CD4-positive, alpha-beta memory T cell (primary cell): ENCODE measurements at places on chromosomes 11 and 22. TPM values are rescaled to one million over a fixed set of nuclear protein-coding genes. Genes with fewer than 3 reads are reported as not detected.

DNA sequence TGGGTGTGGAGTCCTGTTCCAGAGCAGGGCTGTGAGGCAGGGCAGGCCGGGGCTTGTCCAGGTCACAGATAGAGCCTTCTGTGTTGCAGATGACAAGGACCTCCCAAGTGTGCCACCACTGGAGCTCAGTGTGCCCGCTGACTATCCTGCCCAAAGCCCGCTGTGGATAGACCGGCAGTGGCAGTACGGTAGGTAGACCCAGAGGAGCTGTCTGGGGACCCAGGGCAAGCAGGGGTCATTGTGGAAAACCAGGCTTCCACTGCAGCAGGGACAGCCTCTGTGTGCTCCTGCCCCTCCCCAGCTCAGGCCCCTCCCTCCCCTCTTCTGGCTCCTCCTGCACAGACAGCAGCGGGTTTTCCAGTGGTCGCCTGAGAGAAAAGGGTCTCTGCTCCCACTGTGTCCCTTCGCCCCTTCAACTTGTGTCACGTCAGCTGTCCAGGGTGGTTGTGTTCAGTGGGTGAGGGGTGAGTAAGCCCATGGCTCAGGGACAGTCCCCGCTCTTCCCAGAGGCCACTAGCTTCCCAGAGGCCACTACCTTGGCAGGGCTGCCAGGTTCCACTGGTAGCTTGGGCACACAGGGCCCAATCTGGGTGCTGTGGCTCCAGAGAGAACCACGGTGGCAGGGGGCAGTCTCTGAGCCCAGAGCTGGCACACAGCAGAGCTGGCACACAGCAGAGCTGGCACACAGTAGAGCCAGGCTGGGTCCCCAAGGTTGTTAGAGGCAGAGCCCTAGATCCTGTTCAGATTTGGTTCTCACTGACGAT is 78.4 kb downstream of the MED15 start:
- DNase-seq, result no peak

DNA sequence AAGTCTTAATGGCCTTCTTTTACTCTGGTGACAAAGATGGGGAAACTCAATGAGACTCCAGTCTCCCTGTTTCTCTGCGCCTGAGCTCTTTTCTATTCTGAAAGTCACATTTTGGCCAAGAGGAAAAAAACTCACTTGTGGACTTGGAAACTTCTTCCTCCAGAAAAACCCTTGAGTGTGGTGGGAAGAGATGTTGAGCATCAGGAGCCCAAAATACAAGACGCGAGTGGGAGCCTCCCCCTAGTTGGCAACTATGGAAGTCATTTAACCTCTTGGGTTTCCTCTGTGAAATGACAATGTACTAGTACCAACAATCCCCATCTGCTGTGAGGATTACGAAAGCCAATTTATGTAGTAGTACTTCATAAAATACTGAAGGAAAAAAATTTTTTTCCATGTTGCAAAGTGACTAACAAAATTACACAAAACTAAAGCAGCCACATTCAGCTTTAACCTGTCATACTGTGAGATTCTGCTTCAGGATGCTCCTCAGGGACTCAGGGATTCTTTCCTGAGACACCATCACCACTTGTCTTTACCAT is 524 bp upstream of the SLC25A17 start:
- DNase-seq, result no peak

- no peak for DNase-seq
Measured at GRCh38 chr22:23106906-23107367, 34.9 kb downstream of the RSPH14 start.

- no peak for DNase-seq
Measured at GRCh38 chr11:81211050-81211449, 1522.6 kb downstream of the FAM181B start.

- no peak for DNase-seq
Measured at GRCh38 chr11:69055598-69056516, 7.1 kb downstream of the TPCN2 start.

DNA sequence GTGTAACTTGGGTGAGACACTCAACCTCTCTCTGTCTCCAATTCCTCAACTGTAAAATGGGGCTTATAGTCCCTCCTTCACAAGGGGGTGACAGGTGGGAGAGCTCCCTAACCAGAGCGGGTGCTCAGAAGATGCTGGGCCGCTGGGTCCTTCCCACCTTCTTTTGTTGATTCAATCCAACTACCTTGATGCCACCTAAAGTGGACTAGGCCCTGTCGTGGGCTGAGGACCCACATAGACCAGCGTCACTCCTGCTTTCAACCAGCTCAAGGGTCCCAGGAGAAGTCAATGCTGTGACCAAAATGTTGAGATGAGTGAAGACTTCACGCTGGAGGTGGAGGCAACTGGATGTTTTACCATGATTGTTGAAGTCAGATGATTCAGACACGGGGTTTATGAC is 72.7 kb upstream of the WNT11 start:
- no peak for DNase-seq

DNA sequence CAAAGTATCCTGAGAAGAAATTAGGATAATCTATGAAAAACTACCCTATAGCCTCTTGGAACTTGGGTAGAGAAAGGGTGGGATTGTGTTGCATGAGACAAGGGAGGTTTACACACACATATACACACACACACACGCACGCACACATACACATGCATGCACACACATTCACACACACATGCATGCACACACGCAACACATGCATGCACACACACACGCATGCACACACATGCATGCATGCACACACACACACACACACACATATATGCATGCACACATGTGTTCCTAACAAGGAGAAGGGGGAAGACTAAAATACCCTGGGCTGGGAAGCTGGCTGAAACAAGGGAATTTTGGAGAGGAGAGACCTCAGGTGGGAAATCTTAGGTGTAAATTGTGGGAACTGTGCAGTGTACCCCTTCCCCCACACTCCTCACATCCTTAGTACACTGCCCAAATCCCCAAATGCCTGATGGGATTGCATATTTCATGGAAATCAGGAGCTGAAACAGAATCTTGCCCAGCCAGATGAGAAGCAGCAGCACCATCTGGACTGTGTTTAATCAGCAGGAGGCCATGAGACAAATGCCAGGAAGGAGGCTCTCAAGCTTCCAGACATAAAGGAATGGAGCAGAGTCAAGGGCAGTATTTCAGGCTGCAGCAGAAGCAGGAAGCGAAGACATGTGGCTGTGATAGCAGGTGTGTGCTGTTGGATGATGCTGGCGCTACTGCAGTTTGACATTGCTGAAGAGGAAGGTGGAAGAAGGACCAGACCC is 14.6 kb upstream of the POLD3 start:
- DNase-seq, result no peak

DNA sequence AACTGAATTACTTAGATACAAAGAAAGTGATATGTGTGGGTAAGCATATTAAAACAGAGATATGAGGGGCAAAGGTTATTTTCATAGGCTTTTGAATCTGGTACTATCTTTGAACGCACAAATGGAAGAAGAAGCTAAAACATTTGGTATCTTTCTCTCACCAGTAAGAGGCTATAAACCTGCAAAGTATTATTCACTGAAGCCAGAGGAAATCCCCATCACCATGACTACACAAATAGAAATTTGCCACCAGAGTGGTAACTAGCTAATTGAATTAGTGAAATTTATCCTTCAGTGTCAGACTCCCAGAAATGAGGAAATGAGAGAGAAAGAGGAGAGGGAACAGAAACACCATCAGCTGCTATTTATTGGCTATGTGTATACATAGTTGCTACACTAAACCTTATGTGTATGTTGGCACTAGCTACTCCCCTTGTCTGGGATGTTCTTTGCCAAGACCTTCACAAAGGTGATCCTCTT is 503.4 kb downstream of the DLG2 start:
- DNase-seq, result no peak

GRCh38 chr22:49137206-49137840 is 690.4 kb downstream of the BRD1 start:
- DNase-seq, result no peak

GRCh38 chr11:8068605-8069221 is 12.3 kb upstream of the TUB start:
- DNase-seq, result no peak

MMP1 gene
- total RNA-seq, result not detected

PRAME gene
- total RNA-seq, result not detected

TSGA10IP gene
- total RNA-seq, result not detected

KRTAP5-8 gene
- not detected for total RNA-seq
